ENCODE measurements at places on chromosomes 1 and 21.
A peak's percentile ranks its signal among the peaks of the same experiment; 100 is the strongest.

DNA sequence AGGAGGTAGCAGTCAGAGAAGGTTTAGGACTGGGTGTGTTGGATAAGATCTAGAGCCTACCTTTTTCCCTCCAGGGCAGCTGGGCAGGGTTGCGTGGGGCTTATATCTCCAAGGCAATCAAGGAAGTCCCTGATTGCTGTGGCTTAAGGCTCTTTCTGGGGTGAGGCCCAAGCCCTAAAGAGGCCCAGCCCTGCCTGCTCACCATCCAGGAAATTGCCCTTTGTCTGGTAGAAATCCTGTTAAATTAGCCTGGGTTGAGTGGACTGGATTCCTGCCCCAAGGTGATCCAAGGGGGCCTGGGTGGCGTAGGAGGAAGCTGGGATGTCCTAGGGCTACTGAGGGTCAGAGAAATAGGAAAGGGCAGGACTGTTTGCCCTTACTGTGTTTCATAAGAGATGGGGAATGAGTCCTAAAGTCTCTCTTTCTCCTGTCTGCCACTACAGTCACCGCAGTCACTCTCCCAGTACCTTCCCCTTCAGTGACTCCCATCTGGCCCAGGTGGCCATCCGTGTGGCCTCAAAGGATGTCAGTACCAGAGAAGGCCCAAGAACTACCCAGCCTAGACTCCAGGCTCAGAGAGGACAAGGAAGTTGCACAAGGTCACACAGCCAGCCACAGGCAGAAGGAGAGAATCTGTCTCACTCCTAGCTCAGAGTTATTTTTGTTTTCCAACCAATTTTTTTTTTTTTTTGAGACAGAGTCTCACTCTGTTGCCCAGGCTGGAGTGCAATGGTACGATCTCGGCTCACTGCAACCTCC lies 25.8 kb downstream of the MFSD2A start:
- no peak for DNase-seq

DNA sequence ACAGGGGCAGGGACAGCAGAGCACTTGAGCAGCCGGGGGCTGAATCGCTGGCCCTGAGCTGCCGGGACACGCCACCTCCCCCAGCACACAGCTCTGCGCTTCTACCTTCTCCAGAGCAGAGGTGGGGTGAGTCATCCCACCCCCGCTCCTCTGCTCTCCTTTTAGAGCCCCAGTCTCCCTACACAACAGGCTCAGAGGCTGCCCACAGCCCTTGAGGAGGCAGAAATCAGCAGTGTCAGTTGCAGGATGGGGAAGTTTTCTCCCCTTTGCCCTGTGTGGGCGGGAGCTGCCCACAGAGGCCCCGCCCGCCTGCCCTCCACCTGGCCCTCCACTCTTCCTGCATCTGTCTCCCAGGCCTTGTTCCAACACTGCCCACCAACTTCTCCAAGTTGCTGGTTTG lies 94.6 kb downstream of the STUM start:
- DNase-seq = peak; percentile 43

GRCh38 chr1:225418598-225418997 lies 9.2 kb downstream of the LBR start:
- DNase-seq = no peak

- no peak for DNase-seq
Observed at GRCh38 chr1:223772771-223773160, 60.4 kb downstream of the CAPN2 start.

- DNase-seq = no peak
Observed at GRCh38 chr1:28240024-28240423, 4.1 kb downstream of the ATP5IF1 start.

DNA sequence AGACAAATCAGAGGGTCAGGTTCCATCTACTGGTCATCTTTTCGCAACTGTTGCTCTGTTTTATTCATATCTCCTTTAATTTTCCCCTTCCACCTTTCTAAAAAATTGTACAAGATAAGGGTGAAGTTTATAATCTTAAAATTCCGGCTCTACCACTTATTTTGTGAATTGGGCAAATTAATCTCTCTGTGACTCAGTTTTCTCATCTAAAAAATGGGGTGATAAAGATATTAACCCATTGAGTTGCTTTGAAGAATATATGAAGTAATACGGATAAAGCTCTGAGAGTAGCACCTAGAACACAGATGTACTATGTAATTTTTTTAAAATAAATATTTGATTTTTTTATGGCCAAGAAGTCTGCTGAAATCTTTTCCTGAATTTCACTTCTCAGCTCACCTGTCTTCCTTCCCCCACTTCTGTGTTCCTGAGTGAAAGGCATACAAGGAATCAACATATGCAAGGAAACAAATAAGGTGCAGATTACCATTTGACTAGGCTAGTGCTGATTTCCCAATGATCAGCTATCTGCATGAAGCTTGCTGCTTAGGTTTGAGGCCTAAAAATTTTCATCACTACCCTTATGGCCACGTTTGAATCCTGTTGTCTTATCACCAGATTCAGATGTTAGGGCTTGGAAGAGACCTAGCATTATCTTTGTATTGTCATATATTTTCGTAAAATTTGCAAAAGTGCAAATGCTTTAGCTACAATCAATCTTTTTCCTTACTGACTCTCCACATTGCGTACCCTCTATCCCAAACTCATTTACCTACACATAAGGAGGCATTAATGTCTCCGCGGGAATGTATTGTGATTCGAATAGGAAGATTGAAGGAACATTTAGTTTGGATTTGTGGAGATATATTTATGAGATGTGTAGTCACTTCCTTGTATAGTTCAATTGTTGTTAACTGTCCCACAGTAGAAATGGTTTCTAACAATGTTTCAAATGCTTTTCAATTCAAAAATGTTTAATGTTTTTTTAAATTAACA lies 718.3 kb upstream of the PTBP2 start:
- no peak for DNase-seq

GRCh38 chr1:25622531-25622930 lies 5.9 kb downstream of the MAN1C1 start:
- no peak for DNase-seq
